ENCODE measurements at places on chromosomes 6 and 20.

DNA sequence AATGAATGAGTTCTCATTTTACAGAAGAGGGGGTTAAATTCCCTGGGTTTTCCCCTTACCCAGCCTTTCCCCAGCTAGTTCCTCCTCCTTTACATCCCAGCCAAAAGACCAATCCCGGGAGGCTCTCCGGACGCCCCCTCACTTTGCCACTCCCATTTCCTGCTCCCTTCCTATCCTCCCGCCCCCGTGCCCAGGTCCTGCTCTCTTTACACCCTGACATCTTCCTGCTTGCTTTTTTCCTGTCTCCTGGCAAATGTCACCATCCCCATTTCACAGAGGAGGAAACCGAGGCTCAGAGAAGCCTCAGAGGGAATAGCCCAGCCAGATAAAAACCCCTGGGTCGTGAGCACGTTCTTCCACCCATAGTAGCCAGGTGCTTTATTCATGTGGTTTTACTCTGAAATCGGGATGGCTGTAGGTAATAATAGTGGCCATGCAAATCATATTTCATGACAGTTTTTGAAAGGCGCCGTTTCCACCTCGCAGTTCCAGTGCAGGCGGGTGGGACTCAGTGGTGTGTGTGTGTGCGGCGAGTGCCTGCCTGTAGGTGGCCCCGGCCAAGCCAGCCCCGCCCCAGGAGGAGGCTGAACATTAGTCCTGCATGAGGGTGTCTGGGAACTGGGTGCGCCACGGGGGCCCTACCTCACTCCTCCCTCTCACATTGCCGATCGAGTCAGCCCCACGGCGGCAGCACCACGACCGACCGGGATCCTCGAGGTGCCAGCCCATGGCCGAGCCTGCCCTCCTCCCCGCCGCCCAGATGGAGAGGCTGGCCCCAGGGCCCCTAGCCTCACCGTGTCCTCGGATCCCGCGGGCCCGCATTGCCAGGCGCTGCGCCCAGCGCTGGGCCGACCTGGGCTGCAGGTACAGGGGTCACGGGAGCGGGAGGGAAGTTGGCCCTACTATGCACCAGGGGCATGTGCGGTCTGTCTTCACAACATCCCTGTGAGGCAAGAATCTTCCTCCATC is at the start of gene ARHGAP40:
ARHGAP40 (plus strand) TSS at position 594 of the 969 bp plus-strand sequence.
- peak; percentile 53 for DNase-seq

- no peak for DNase-seq
Observed at GRCh38 chr6:6751266-6751596, 162.7 kb downstream of the LY86 start.

DNA sequence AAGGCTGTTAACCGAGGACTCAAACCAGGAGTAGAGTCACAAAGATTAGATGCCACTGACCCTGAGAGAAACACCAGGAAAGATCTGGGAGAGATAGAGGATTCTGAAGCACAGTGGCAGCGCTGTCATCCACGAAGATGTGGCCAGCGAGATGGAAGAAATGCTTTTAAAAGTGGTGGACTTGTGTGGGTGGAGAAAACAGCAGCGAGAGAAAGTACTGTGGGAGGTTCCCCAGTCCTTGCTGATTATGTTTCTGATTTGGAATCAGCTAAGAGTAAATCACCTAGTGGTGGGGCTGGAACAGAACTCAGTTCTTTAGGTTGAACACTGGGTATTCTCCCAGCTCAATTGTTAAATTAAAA is 435 bp upstream of the ZNF322 start:
- peak; percentile 16 for DNase-seq

DNA sequence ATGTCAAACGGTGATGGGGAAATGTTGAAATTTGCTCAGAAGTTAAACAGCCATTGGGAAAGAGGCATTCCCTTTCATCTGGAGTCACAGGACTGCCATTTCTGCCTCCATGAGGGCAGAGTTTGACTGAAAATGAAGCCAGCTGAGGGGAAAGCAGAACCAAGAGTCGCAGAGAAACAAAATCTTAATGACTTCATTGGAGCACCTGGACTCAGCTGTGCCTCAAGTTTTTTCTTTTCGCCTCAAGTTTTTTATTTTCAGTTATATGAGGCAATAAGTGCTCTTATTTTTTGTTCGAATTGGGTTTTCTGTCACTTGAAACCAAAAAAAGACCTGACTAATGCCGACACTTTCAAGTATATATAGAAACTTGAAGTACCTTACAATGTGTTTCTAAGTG is 161.3 kb downstream of the PKHD1 start:
- no peak for DNase-seq

DNA sequence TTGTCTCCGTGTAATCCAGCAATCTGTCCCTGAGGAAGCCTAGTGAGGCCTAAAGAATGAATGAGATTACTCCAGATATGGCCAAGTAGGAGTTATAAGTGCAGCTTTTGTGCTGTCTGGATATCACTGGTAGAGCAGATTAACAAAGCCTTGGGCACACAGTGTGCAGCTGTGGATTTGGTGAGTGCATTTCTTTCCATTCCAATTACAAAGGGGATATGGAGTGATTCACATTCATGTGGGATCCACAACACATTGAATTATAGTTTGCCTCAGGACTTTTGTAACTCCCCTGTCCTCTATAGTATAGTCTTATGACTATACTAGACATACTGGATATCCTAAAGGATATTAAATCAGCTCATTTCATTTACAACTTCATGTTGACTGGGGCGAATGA is 47.1 kb downstream of the HLA-F start:
- no peak for DNase-seq

DNA sequence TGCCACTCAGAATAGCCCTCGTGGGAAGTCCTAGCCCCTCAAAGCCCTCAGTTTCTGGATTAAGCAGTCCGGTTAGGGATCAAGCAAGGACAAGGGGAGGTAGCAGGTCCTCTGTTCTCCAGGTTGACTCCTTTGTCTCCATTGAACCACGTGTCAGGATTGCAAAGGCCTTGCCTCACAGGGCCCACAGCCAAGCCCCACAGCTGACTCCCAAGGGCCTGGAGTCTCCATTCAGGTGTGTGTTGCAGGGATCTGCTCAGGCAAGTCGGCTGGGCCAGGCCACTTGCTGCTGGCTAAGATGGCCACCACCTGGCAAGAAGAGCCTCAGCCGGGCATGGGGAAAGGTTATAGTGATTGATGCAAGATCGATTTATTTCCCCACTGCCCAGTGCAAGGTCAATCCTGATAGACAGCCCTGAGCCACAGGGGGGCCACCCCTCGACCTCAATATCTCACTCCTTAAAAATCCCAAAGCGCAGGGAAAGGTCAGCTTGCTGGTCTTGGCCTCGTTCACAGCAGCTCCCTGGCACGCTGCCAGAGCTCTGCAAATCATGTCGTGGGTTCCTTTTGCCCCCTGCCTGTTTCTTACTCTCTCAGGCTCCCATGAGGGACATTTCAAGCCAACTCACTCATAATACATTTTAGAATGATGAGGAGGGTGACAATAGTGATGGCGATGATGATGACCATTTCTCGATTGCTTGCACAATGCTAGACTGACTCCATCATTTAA is 75.9 kb downstream of the EDN3 start:
- DNase-seq = no peak

DNA sequence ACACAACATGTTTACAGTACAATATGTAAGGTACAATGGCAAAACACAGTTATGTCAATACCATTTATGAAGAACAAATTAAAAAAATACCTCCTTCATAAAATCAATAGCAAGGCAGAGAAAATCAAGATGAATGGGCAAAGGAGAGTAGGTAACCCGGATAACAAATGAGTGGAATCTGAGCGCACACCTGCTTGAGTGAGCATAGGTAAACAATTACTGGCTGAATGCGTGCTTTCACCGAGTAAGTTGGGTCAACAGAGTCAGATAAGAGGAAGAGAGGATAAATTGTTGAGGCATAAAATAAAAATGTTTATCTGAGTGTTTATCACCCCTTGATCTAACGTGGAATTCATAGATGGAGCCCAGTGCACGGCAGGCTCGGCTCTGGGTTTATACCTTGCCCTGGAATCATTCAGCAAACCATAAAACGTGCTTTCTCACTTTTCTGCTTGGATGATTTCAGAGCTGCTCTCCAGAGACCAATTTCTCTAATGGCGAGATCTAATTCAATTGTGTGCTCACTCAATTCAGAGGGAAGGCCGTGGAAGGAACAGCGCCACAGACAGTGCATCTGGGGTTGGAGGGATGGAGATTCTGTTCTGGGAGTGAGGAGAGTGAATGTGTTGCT is 224.8 kb upstream of the MAP3K7 start:
- DNase-seq = no peak

DNA sequence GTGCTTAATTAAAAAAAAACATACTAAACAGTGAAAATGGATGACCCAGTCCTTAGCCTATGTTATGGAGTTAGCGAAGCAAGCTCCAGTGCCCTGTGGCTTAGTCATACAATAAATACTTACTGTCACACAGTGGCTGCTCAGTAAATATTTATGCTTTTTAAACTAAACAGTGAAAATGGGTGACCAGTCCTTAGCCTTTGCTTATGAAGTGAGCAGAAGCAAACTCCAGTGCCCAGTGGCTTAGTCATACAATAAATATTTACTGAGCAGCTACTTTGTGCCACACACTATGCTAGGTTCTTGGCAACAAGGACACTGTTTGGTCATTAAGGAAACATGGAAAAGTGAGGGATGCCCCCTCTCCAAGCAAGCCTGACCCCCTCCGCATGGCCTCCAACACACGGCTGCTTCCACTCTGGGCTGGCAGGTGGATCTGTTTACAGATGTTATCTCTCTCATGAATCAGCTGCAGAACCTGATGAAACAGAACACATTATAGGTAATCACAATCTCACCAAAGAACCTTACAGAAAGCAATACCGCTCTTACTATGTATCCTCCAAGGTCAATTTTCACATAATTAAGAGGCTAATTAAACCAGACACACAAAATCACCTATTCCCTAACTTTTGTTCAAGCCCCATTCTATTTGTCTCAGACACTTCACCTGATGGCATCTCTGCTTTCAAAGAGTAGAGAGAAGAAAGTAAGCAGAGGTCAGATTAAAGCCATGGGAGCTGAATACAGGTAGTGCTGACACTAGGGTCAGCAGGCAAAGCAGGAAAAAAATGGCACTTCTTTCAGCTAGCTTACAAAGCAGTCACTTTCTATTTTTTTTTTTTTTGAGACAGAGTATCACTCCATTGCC is 27.3 kb downstream of the CDK5RAP1 start:
- DNase-seq = no peak

- no peak for DNase-seq
Observed at GRCh38 chr6:144617191-144617590, 332.1 kb downstream of the UTRN start.

DNA sequence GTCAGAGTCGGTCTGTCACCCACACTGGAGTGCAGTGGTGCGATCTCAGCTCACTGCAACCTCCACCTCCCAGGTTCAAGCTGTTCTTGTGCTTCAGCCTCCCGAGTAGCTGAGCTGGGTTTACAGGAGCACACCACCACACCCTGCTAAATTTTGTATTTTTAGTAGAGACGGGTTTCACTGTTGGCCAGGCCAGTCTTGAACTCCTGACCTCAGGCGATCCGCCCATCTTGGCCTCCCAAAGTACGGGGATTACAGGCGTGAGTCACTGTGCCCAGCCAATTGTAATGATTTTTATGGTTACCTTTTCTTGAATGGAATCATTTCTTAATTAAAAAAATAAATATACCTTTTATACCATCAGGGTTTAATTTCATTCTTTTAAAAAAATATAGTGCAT is 105.7 kb downstream of the MTHFD1L start:
- no peak for DNase-seq

DNA sequence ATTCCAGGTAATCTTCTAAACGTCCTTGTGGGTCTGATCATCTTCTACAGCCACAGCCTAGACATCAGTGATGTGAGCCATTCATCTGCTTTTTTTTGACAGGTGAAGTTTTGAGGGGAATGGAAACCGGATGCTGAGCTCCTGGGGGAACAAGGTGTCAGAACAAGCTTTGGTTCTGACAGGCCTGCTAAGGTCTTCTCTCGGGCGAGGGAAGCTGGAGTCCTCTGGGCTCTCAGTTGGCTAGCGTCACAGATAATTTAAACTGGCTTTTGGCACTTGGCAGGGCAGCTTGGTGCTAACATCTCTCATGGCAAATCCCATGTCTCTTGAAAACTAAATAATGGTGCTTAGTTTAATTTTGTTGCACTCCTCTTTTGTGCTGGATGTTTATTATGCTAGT is 8.4 kb upstream of the AIG1 start:
- DNase-seq = no peak

DNA sequence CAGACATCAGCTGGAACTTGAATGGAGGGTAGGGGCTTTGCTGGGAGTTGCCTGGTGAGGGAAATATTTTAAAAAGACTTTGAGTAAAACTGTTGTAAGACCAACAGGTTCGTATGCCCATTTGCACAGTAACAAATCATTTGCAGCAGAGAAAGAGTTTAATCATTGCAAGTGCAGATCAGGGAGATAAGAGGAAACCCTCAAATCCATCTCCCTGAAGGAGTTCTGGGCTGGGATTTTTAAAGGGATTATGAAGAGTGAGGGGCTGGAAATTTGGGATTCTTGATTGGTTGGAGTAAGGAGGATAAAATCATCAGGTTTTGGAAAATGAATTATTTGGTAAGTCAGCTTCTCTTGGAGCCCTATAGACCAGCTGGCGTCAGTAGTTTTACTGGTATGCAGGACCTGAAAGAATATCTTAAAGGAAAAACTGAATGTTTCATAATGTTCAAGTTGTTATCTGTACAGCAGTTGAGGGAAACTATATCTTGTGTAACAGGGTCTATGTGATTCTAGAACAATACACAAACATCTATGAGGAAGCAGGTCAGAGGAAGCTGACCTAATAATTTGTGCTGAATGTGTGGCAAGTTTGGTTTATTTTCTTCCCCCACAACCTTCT is 295.5 kb downstream of the PLCB1 start:
- no peak for DNase-seq

DNA sequence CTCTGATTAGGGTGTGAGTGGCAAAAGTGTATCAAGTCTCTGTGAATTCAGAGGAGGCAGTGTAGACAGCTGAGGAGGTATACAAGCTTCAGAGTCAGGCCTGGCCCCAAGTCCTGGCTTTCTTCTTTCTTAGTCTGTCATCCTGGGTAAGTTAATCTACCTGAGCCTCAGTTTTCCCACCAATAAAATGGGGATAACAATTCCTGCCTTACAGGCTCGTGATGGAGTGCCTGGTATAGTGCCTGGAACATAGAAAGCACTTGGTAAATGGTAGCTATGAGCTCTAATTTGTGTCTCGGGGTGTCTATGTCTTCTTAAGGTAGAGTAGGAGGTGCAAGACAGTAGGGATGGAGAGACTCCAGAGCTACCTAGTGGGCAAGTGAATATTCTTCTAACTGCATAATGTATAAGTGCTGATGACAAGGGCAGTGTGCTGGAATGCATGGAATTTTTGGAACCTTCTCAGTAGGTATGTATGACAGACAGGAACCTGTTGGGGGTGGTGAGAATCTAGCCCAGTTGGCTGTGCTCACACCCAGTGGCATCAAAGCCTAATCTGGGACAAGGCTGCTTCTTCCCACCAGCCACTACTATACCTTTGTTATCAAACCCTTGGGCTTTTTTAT is 4.0 kb upstream of the SCUBE3 start:
- DNase-seq = no peak

- DNase-seq = no peak
Observed at GRCh38 chr20:38789503-38790199, 15.8 kb upstream of the PPP1R16B start.

- DNase-seq = no peak
Observed at GRCh38 chr6:155311583-155311982, 2.7 kb downstream of the TFB1M start.

- no peak for DNase-seq
Observed at GRCh38 chr6:15200087-15200486, 45.8 kb upstream of the JARID2 start.

GRCh38 chr20:44217342-44218092 is 6.9 kb upstream of the OSER1 start:
- no peak for DNase-seq
